Central memory CD4-positive, alpha-beta T cell (primary cell): ENCODE measurements at places on chromosomes 4 and X.

DNA sequence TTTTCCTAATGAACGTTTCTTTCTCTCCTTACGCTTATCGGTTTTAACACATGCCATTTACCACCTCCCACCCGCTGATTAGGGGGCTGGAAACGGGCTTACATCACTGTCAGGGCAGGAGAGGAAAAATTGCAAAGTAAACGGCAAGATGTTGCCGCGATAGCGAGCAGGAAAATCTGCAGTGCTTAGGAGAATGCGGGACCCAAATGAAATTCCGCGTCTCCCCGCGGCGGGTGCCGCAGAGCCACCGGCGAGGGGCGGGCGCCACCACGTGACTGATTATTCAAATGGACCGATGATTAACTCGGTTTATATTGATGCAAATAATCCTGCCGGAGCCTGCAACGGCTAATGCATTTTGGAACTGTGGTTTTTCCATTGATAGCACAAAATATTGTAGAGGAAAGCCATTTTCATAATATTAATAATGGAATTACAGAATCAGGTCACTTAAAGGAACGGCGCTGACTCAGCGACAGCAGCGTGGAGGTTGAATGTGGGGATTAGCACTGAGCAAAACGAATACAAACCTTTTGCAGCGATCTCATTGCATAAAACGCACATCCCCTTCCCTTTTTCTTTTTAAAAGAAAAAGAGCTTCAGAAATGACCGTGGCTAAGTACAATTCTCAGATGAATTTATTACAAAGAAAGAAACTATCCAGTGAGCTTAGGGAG, 224.2 kb downstream of the STIM2 start:
- no peak for DNase-seq

GRCh38 chrX:123424546-123424945, 240.5 kb downstream of the GRIA3 start:
- DNase-seq, result no peak

DNA sequence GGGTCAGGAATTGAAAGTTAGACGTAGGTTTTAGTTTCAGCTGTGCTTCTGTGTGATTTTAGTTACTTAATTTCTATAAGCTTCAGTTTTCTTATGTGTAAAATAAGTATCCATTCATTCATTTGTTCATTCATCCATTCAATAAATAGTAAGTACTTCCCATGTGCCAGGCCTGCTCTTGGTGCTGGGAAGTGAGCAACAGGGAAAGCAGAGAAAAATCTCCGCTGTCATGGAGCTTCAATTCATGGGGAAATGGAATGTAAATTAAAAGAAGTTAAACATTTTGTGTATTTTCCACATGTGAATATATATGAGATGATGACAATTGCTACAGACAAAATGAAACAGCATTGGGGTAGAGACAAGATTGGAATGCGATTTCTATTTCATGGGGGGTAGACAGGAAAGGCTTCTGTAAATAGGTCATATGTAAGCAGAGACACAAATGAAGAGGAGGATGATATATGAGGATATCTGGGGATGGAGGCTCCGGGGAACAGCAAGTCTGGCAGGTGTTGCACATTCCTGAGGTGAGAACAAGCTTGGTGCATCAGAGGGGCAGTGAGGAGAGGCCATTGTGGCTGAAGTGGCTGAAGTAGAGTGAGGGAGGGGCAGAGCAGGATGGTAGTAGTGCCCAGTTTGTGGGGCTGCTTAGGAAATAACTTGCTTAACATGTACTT, 66.2 kb downstream of the FHIP1A start:
- no peak for DNase-seq

DNA sequence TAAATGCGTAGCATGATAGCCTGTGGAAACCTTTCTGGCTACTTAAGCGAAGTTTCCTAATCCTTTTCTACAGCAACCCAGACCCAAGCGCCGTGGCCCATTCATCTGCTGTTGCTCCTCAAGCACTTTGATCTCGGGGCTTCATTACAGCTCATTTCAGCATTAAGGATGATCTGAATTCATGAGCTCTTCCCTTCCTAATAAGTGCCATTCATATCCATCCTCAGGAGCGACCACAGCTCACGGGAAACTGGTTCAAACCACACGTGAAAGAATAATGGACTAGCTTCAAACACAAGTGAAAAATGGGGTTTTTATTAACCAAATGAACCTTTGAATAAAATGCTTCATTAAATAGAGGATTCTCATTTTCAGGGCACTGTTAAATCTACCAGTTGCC, 202.6 kb upstream of the LEF1 start:
- DNase-seq, result no peak

- no peak for DNase-seq
These were observed 662.2 kb upstream of the ACTRT1 start for GRCh38 chrX:128714425-128714824.

DNA sequence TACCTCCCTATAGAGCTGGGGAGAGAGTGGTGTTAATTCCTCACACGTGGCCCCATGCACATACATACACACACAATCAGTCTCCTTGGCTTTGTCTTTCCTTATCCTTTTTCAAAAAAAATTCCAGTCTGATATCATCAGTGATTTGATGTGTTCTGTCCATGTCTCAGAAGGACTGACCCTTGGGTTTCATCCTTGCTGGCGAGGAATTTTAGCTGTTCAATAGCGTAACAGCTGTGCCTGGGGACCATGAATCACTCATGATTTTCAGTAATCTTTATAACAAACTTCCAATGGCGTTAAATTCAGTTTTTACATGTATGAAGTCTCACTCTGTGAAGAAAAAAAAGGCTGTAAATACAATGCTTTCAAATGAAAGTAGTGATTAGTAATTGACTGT, 204.6 kb downstream of the RBMX2 start:
- DNase-seq, result no peak

DNA sequence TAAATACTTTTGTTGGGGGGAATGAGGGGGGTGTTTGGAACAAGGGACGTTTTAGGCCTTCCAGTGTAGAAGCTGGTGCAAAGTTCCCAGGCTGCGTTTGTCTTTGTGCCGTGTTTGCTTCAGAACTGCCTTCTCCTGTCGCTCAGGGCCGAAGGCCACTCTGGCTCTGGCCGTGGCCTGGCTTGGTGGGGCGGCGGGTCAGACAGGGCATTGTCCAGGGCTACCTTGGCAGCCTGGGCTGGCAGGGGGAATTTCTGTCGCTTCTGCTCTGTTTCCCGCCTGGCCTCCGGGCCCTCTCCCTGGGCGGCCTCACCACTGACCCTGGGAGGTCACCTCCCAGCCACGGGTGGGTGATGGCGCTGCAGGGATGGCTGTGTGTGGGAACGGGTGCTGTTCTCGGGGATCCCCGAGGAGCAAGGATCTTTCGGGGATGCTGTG, 140.0 kb downstream of the COL4A6 start:
- no peak for DNase-seq

GRCh38 chr4:1196421-1197183, 24.2 kb upstream of the SPON2 start:
- DNase-seq, result no peak

DNA sequence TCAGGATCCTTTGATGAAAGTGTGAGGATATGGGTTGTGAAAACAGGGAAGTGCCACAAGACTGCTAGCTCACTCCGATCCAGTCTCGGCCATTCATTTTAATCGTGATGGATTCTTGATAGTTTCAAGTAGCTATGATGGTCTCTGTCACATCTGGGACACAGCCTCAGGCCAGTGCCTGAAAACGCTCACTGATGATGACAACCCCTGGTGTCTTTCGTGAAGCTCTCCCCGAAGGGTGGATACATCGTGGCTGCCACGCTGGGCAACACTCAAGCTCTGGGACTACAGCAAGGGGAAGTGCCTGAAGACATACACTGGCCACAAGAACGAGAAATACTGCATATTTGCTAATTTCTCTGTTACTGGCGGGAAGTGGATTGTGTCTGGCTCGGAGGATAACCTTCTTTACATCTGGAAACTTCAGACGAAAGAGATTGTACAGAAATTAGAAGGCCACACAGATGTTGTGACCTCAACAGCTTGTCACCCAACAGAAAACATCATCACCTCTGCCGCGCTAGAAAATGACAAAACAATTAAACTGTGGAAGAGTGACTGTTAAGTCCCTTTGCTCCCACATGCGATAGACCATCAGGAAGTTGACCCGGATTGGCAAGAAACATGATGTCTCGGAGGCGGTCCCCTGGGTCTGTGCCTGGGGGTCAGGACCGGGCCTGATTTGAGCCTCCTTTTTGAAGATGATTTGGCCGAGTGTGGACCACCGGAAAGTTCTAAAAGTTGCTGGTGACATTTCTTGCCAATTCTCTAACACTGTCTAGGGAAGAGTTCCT, 22.2 kb downstream of the LIAS start:
- no peak for DNase-seq

GRCh38 chr4:59936566-59936965, 1263.6 kb upstream of the ADGRL3 start:
- no peak for DNase-seq

DNA sequence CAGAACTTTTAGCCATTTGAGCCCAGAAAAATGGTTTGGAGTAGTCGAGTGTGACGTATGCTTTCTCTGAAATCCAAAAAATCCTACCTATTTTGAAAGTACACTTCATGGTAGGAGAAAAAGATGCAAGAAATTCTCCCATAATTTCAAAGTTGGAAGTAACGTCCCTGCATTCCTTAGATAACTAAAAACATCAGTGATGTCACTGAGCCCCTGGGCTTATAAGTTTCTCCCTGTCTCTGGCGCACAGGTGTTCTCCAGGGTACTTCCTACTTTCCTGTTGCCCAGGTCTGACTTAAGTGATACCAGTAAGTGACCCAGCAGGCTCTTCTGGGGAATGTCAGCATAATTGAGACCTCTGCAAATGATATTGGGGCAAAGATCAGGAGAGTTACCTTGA, 90.5 kb upstream of the WDR1 start:
- DNase-seq, result no peak
